Left kidney (tissue), 8 donors: ENCODE measurements at places on chromosomes 7 and 10. TPM values are rescaled to one million over a fixed set of nuclear protein-coding genes. Genes with fewer than 3 reads are reported as not detected.

Gene DDX21
- polyA plus RNA-seq: 61.4 TPM

Gene ASIC3
- 2.3 TPM for polyA plus RNA-seq

Gene DKK1
- polyA plus RNA-seq: 66.7 TPM

Gene TAS2R41
- not detected for polyA plus RNA-seq

Gene DNAH11
- polyA plus RNA-seq: 3.3 TPM

Gene DPP6
- 44.9 TPM for polyA plus RNA-seq
